ENCODE measurements at places on chromosomes 6 and 20. TPM values are rescaled to one million over a fixed set of nuclear protein-coding genes. Genes with fewer than 3 reads are reported as not detected.

DNA sequence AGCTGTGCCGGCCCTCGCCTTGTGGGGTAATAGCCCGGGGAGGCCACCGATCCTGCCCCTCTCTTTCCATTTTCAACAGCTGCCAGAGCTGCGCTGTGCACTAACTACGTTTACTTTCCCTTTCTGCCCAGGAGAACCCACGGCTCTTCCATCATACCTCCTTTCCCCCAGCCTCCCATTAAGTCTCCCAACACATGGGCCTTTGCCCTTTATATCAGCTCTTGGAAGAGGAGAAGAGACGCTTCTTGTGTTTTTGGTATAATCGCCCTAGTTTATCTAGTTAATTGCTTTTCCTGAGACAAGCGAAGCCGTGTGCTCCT is 637 bp downstream of the UBR2 start:
- no peak for DNase-seq

Gene TRERF1
- total RNA-seq: 4.6 TPM

GRCh38 chr6:27890445-27891319 is 21.5 kb downstream of the OR2B2 start:
- DNase-seq: no peak

Gene BMP2
- 8.3 TPM for total RNA-seq

DNA sequence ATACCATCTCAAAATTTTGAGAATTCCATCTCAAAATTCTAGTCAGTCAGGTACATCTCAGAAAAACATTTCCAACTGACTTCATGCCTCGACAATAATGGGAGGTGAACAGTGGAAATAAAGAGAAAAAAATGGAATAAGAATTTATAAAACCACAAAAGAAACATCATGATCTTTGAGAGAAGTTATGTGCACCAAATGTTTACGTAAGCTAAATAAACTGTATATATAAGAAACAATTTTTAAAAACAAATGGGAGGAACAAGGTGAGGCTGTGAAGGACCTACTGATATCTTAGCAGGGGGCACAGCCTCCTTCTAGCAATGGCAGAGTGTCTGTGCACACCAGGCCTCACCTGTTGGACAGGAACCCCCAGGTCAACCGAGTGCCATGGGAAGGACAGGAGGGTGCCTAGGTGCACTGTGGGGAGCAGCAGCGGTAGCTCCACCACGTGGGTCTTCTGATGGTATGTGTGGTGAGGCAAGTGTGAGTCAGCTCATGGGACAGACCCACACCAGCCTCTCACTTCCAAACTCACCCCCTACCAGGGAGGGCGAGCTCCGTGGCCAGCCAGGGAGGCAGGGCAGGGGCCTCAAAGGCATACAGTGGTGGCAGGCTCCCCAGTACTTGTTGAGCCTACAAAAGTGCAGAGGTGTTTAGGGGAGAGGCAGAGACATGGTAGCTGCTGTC is 23.2 kb downstream of the DIDO1 start:
- no peak for DNase-seq

- DNase-seq: no peak
These were observed 185.6 kb downstream of the BMP7 start for GRCh38 chr20:57080796-57081195.

- DNase-seq: no peak
These were observed 135.6 kb upstream of the PTPRK start for GRCh38 chr6:128655978-128656498.
